ENCODE measurements at places on chromosomes 1 and 21. TPM values are rescaled to one million over a fixed set of nuclear protein-coding genes. Genes with fewer than 3 reads are reported as not detected.

DNA sequence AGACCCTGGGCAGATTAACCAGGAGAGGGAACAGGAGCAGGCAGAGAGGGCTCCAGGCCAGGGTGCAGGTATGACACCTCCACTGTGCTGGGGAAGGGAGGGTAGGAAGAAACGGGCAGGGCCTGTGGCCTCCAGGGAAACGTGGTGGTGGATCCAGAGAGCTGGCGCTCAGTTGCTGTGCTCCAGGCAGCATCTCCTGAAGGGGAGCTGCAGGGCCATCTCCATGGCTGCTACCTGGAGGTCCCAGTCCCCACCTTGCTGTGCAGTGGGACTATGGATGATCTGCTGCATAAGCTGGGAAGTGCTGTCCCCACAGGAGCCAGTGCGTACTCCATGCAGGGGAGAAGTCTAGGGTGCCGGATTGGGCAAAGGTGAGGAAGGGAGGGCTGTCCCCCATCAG, 125.9 kb upstream of the RUNX3 start:
- no peak for DNase-seq

GRCh38 chr1:56468518-56468917, 110.8 kb downstream of the PLPP3 start:
- no peak for DNase-seq

MRPS6 gene
- 72.1 TPM for total RNA-seq

- peak; percentile 97 for DNase-seq
These were observed 25.6 kb downstream of the SLC45A1 start for GRCh38 chr1:8343464-8344001.

GRCh38 chr1:58469016-58469415, 77.5 kb downstream of the OMA1 start:
- DNase-seq = no peak

DNA sequence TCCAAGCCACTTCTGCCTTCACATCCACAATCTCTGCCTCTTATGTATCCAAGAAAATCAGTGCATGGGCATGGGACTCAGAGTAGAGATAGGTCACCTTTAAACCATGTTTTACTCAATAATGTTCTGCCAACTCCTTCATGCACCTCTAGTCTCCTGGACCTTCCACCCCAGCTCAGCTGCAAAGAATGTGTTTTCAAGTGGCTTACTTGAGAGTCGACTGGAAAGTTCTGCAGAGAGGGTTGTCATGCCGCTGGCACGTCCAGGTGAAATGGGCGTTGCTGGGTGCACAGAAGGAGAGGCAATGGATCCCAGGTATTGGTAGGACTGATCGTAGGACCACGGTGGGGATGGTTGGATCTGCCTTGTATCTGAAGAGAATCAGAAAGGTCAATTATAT, 130.3 kb downstream of the CLIC6 start:
- no peak for DNase-seq

KIAA1614 gene
- 1.9 TPM for total RNA-seq

GRCh38 chr1:232726048-232726779, 79.0 kb upstream of the MAP10 start:
- DNase-seq = peak; percentile 99

HLX gene
- 7.2 TPM for total RNA-seq

DNA sequence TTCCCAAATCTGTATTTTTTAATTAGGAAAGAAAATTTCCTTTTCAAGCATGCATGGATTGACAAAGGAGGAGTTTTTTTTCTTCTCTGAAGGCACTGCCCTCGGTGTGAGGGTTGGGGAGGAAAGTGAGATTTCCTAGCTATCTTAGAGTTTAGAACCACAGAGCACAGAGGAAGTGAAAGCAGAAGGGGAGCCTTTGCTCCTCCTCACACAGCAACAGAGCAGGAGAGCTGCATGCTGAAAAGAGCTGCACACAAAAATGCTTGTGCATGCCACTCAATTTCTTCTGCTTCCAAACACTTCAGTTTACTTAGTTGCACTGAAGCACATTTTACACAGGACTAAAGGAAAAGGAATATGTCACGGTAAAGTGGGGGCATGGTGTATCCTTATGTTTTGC, 308.1 kb downstream of the GPATCH2 start:
- DNase-seq = no peak

GRCh38 chr1:147527941-147528936, 13.1 kb upstream of the BCL9 start:
- DNase-seq = no peak

GRCh38 chr1:68358439-68358838, 91.3 kb downstream of the RPE65 start:
- no peak for DNase-seq

GRCh38 chr1:166691476-166691875, 147.8 kb upstream of the POGK start:
- DNase-seq = peak; percentile 43

SAMD13 gene
- 0.20 TPM for total RNA-seq

ZNF695 gene
- 2.5 TPM for total RNA-seq

RIMS3 gene
- 0.64 TPM for total RNA-seq

Measured in M059J (cell line).